ENCODE measurements at places on chromosomes 5 and 9.

DNA sequence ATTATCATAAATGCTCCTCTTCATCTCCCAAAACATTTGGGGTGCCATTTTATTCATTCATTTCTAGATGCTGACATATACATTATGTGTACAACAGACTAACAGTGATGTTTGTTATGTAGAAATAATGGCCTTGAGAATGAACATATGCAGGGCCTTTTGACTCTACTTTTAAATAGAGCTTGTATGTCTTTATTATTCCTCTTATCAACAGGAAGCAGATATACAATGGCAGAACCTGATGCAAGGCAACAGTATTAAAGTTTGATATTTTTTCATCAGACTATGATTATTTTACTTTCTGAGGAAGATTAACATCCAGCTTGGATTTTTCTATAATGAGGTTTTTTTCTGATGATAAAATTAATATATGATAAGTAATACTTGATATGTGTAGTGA, 44.1 kb downstream of the SNX18 start:
- no peak for DNase-seq

DNA sequence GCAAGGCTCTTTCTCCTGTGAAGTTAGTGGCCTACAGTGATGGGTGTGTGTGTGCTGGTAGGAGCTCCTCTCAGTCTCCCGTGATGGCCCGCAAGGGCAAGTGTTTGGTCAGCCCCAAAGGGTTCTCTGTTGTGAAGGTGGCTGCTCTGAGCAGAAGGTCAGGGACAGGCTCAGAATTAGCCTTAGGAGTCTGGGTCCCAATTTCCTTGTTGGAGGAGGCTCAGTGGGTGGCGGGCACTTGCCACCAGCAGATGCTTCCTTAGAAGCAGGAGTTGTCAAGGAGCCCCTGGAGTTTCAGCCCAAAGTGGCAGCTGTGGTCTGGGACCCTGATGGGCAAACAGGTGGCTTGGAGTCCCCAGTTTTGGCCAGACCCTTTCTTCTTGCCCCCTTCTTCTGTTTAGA, 154.4 kb downstream of the MACROH2A1 start:
- DNase-seq: no peak

GRCh38 chr9:81558091-81558830, 131.1 kb downstream of the TLE1 start:
- no peak for DNase-seq

GRCh38 chr5:172740428-172741205, 30.4 kb downstream of the DUSP1 start:
- no peak for DNase-seq

DNA sequence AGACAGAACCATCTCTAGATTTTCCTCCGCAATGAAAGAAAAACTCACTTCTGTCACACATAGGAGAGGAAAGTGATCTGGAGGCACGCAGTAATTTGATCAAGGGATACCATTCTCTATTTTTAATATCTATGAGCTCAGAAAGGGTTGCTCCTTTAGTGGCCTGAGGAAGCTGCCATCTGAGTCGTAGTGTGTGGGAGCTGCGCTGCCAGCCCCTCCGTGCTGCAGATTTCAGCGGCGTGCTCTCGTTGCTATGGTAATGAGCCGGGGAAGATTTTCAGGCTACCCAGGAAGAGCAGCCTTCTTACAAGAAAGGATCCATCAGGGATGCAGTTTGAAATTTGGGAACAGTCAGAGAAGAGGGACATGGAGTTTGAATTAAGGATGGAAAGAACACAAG, 17.1 kb upstream of the GOLM1 start:
- no peak for DNase-seq

DNA sequence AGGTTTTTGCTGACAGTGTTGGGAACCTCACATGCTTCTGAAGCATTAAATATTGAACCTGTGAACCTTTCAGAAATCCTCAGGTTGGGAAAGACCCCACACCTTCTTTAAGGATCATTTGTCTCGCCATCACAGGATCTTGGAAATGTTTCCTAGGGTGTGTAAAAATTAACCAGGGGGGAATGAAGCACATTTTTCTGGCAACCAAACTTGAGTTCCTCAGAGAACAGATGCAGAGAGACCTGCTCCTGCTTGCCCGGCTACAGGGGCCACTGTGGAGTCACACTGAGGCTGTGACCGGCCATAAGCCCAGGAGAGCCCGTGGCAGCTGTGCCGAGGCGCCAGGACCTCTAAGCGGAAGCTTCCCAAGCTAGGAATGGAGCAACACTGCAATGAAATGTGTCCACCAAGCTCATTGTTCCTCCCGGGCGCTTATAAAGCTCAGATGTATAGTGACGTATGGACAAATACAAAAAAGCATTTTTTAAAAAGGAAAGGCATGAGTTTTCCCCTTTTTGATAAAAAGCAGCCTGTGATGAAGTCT, 7.7 kb downstream of the CXCL14 start:
- DNase-seq: no peak

DNA sequence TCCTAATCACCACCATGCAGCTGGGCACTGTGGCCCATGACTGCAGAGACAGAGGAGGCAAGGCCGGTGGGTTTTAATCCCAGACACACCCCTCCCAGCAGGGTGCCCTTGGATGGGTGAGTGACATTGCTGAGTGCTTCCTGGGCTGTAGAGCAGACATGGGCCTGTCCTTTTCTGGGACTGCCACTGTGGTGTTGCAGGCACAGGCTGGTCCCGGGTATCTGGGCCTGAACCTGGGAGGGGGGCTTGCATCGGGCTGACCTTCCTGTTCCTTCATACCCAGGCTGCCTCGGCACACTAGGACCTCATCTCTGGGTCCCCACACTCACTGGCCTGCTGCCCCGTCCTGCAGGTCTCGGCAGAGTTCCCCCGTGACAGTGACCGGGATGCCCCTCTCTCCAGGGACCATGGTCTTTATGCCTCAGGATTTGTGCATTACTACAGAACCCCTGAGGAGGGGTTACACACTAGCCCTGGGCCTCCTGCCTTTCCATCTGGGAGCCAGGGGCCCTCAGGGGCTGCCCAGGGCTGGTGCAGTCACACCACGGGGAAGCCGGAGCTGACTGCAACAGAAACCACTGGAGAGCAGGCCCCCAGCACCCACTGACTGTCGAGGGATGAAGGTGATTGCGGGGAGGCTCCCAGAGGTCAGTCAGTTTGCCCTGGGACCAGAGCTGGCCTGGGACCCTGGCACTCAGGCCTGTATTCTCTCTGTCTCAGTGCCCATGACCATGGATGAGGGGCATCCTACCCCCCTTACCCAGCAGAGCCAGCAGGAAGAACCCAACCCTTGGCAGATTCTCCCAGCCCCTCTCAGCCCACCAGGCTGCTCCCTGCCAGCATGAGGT, 8.9 kb upstream of the SLC25A48 start:
- DNase-seq: no peak

GRCh38 chr9:133101356-133102189, 19.5 kb downstream of the RALGDS start:
- no peak for DNase-seq

DNA sequence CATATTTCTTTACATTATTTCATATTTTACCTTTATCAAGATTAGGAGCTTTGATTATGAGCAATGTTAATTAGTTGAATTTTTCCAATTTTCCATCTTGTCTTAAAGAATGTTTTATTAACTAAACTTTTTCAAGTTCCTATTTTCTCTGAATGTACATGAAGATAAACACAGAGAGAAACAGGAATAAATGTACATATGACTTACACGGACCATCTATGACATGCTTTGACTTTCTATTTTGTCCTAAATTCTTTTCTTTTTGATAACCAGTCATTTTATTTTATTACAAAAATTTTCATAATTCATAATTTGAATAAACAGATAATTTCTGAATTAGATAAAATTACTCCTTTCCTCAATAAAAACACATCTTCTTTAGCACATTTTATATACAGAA, 1038.8 kb upstream of the ARRDC3 start:
- DNase-seq: no peak

- no peak for DNase-seq
Observed at GRCh38 chr9:96844040-96844439, 10.3 kb downstream of the ZNF782 start.

- DNase-seq: no peak
Observed at GRCh38 chr5:122730037-122730436, 44.8 kb upstream of the SNX2 start.

- DNase-seq: peak; percentile 57
Observed at GRCh38 chr5:38265546-38266179, 7.3 kb downstream of the EGFLAM start.

- no peak for DNase-seq
Observed at GRCh38 chr9:121651295-121652020, at the start of gene DAB2IP. Gene DAB2IP, plus strand, starts transcription at chr9:121651634. Its CDS starts 142 bp downstream, at chr9:121651776.

DNA sequence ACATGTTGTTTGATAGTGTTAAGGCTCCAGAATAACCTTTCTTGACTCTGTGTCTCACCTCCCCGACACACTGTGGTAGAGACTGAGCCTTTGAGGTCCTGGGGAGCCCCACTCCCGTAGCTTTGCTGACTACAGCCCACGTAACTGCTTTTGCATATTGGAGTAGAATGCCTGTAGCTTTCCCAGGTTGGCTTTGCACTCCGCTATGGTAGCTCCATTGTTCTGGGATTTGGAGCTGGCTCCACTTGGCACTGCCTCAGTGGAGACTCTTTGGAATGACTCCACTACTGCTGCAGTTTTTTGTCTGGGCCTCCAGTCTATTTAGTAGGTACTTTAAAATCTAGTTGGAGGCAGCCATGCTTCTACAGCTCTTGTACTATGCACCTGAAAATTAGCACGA, 56.2 kb upstream of the ANXA1 start:
- DNase-seq: no peak

GRCh38 chr5:34913072-34913471, 2.2 kb downstream of the RAD1 start:
- DNase-seq: no peak

DNA sequence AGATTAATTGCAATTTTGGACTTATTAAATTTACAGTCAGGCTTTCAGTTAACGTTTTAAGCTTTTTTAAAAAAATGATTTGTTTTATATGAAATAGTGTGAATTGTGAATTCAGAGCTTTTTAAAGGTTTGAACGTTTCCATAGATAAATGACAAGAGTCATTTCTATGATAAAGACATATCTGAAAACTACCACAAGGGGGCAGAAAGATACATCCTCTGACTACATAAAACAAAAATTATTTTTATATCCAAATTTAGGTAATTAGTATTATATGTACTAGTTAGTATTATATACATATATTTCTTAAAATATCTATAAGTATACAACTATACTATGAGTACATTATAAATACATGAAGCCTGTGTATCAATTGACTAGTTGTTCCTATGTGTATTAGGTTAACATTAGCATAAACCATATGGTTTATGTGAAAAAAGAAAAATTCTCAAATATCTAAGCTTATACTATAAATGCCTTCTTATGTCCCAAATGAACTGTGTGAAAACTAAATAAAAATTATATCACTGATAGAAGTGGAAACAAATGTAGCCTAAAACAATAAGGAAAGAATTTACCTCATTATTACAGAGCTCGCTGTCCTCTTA, 155.2 kb downstream of the MEF2C start:
- no peak for DNase-seq

DNA sequence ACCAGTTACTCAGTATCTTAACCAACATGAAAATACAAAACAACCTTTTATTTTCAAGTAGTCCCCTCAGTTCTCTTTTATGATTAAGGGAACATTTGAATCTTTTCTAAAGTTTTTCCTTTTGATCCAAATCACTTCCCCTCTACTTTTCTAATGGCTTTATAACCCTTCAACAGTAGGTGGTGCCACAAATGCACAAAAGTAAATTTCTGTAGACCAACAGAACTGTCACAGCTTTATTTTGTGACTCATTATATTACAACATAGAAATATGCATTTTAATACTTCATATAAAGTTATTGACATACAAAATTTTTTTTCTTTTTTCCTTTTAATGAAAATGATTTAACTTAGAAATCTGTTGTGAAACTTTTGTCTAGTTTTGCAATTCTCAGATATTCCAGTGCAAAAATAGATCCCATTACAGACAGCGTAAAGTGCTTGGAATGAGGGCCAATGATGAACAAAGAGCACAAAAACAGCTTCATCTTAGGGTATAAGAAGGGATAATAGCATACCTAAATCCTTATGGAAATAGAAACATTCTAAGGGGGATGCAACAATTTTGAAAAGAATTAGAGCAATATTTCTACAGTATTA, 17.0 kb downstream of the NIPSNAP3B start:
- no peak for DNase-seq

DNA sequence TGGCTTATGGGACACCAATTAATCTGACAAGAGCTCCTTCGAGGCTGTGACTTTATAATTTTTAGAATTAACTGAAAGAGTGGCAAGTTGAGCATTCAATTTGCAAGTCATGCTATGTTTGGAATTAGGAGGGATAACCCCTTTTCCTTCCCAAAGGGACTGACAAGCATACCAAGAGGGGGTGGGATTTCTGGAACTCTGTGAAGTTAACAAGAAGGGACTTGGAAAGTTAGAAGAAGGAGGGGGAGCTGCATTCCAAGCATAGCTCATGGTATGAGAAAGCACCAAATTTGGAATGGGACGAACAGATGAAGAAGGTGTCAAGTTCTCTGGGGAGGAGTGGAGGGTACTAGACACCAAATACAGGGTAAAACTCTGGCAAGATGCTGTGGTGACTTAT, 8.9 kb upstream of the PALM2AKAP2 start:
- DNase-seq: no peak

DNA sequence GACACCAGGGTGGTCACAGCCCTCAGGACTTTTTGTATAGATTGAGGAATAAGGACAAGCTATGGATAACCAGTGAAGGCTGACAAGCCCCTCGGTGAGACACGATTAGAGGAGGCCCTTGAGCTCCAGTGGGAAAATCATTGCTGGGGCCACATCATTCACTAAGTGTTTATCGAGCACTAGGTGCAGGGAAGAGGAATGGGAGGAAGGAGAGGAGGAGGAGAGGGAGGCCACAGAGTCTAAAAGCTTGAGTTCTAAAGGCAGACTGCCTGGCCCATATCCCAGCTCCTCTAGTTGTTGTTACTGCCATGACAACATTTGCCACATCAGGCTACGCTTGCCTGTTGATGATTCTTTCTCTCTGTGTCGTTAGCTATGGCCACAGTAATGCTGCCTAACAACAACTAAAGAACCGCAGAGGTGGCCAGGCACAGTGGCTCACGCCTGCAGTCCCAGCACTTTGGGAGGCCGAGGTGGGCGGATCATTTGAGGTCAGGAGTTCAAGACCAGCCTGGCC, 37.6 kb downstream of the NKX2-5 start:
- no peak for DNase-seq

GRCh38 chr5:179858241-179858585, 404 bp downstream of the MRNIP start:
- DNase-seq: no peak

GRCh38 chr5:80109646-80110478, 74.7 kb downstream of the THBS4 start:
- no peak for DNase-seq

DNA sequence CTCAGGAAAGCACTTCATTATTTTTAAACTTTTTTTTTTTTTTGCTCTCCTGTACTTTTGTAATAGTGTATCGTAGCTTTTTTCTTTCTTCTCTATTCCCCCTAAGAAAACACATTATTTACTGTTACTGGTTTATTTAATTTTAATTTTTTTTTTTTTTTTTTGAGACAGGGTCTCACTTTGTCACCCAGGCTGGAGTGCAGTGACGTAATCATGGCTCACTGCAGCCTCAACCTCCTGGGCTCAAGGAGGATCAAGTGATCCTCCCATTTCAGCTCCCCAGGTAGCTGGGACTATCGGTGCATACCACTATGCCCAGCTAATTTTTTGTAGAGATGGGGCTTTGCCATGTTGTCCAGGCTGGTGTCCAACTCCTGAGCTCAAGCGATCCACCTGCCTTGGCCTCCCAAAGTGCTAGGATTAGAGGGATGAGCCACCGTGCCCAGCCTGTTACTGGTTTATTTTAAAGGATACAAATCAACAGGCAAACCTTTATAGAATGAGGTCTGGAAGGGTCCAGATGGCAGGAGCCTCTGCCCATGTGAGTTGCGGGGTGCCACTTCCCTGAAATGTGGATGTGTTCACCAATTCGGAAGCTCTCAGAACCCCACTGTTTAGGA, 49.0 kb upstream of the TNFSF15 start:
- DNase-seq: no peak
